T-helper 1 cell (primary cell): ENCODE measurements at places on chromosomes 4 and X.

GRCh38 chrX:52341493-52341892 is 27.3 kb upstream of the XAGE2 start:
- no peak for DNase-seq

DNA sequence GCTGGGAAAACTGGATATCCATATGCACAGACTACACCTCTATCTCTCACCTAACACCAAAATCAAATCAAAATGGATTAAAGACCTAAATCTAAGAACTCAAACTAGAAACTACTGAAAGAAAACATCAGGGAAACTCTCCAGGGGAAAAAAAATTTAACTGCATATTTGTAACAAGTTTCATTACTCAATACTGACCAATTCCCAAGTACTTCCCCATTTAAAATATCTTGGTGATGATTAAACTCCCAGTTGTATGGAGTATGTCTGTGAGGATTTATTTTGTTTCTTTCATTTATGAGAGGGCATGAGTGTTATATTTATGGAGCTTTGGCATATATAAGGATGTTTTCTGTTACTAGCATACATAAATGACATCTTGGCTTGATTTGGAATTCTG is 112.3 kb upstream of the IL15 start:
- DNase-seq, result no peak

- DNase-seq, result no peak
Observed at GRCh38 chr4:56871371-56871866, 36.3 kb upstream of the REST start.

DNA sequence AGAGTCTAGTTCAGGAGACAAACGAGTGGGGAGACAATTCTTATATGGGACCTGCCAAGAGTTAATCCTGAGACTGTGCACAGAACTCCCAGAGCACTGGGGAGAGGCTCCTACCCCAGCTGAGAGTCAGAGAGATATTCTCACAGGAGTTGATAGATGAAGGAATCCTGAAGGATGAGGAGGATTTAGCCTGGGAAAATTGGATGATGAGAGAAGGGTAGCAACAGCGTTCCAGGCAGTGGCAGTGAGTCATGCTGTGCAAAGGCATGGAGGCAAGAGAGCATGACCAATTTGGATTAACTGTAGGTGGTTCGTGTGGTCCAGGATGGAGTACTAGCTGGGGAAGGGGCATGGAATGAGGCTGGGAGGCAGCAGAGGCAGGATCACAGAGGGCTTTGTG is 318.6 kb downstream of the LDB2 start:
- no peak for DNase-seq

GRCh38 chr4:134544303-134544770 is 342.7 kb upstream of the PABPC4L start:
- no peak for DNase-seq

DNA sequence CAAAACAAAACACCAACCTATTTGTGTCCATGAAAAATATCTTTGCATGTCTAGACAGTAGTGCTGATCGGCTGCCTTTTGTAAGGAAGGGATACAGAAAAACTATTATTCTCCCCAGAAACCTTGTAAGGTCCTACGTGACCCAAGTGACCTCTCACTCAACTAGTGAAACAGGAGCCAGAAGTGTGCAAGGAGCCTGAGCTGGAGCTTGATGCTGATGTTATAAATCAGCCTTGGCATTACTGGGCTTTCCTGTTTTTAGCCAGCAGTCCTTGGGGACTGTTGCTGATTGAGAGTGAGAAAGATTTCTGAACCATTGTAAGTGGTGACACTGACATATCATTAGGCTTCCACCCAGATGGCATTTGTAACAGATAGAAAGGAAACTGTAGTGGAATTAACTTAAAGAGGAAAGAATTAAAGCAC is 100.8 kb upstream of the LIMCH1 start:
- no peak for DNase-seq

- DNase-seq, result no peak
Observed at GRCh38 chrX:107542500-107542899, 85.8 kb upstream of the PRPS1 start.

DNA sequence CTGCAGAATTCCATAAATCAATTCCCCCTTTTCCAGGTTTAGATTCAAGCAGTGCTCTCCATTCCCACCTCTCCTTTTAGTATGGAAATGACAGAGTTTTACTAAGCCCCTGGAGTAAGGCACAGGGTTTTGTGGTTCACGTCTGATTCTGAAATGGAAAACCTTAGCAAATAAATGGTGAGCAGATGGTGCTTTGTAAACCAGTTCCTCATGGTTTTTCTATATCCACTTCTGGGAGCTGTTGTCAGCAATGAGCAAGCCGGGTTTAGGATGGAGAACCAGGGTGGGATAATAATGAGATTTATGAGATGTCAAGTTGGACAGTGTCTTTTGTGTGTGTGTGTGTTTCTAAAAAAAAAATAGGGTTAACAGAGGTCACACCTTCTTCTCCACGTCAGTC is 113.8 kb upstream of the RBPJ start:
- DNase-seq, result no peak

DNA sequence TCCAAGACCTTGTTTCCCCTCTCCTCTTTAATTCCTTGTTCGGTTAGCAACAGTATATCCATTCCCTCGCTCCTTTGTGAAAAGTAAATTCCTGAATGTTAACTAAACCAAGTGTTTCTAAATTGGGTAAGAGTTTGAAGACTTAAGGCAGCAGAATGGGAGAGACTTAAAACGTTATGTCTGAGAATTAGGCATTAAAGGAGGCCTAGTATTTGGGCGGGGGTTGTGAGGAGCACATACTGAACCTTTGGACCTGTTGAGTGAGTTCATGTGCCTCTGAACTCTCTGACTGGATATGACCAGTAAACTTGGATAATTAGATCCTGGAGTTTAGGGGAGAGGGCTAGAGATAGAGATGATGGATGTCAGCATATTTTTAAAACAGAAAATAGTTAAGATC is 1.2 kb downstream of the MSMO1 start:
- DNase-seq, result no peak

DNA sequence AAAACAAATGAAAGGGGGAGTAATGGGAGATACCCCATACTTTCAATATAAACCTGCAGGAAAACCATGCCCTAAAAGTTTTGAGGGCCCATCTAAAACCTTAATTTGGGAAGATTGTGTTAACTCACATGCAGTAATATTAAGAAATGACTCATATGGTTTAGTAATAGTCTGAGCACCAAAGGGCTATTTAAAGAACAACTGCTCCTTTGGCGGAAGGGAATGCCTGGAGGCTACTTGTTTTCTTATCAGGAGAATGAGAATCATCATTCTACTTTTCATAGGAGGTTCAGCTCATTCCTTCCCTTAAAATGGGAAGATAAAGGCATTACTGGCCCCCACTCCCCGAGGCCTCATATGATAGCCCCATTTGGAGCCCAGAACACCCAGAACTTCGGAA is 47.6 kb downstream of the SPIN3 start:
- no peak for DNase-seq

DNA sequence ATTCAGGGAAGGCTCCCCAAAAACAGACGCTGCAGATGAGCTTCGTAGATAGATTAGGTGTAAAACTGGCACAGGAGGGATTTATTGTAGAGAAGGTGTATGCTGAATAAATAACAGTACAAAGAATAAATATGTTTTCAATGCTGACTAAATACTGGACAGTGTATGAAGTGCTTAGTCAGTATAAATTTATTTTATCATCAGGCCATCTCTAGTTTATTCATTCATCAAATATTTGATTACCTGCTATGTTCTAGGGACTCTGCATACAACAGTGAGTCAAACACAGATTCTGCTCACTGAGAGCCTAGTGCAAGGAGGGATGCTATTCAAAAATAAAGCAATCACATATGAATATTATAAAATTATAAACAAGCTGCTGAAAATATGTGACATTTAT is 63.6 kb upstream of the TSPAN5 start:
- DNase-seq, result no peak

DNA sequence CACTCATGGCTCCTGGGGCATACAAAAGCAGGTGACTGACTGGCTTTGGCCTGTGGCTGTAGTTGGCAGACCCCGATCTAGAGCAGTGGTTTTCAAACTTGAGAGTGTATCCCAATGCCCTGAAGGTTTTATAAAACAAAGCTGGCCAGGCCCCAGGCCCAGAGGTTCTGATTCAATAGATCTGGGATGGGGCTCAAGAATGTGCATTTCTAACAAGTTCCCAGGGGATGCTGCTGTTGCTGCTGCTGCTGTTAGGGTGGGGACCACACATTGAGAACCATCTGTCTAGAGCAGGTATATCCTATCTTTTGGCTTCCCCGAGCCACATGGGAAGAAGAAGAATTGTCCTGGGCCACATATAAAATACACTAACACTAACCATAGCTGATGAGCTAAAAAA is 7.3 kb downstream of the AIFM1 start:
- DNase-seq, result no peak

- no peak for DNase-seq
Observed at GRCh38 chrX:49999087-49999486, 76.7 kb downstream of the CLCN5 start.

GRCh38 chr4:99572527-99573240 is 1.9 kb upstream of the MTTP start:
- DNase-seq, result no peak
